GM12864 (cell line): ENCODE measurements at places on chromosomes 13 and 19.
A peak's percentile ranks its signal among the peaks of the same experiment; 100 is the strongest.

- no peak for DNase-seq
These were observed 8.3 kb upstream of the CRX start for GRCh38 chr19:47813304-47813994.

DNA sequence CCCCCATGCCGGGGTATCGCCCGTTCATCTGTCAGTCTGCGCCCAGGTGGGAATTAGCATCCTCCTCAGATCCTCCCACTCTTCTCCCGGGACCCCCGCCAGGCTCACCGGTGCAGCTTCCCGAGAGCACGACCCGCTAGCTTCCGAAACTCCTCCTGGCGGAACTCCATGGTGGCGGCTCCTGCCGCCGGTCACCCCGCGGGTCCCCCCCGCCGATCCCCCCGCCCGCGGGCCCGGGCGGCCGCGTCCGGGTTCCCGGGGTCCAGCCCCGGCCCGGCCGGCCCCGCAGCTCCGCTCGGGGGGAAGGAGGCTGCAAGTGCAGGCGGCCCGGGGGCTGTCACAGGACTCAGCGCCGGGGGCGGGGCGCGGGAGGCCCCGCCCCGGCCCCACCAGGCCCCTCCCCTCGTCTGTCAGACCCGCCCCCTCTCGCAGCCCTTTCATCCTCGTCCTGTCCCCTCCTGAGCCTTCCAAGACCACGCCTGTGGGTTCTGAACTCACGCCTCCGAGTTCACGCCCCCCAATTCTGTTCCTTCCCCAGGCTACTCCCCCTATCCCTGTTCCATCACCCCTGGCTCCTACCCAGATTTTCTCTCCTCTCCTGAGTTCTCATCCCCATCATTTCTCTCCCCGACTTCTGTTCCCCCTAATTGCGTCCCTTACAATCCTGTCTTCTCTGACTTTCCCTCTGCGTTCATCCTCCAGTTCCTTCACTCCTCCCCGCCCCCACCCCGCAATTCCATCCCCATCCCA is at the start of gene SLC17A7:
TSS of gene SLC17A7 (minus strand) at position 318 of the 750 bp plus-strand sequence. CDS start at position 170, 148 bp downstream.
- no peak for DNase-seq

DNA sequence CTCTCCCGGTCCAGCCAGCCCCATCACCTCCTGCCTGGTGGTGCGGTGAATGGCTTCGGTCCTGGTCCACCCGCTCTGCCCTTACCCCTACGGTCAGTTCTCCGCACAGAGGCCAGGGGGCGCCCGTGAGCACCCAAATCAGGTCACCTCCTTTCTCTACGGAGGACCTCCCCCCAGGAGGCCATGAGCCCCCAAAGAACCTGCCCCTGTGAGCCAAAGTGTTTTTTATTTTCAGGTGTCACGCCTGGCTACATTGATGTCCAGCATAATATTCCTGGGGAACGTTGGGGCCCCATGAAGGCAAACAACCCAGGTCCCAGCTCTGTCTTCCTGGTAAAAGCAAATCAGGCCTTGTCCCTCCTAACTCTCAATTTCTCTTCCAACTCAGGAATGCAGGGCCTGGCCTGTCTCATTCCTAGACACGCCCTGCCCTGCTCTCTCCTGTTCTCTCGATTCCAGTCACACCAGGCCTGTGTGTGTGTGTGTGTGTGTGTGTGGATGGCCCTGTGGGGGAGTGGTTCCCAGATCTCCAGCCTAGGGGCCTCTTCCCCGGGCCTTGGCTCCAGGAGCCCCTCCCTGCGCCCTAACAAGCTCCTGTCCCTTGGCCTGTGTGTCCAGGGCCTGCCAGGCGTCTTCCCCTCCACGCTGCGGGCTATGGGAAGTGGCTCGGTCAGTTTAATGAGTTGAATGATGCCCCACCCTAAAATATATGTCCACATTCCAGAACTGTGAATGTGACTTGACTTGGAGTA is 9.7 kb upstream of the GIPC1 start:
- DNase-seq, result no peak

GRCh38 chr19:17125062-17125727 is 49.6 kb downstream of the MYO9B start:
- DNase-seq, result peak; percentile 94

DNA sequence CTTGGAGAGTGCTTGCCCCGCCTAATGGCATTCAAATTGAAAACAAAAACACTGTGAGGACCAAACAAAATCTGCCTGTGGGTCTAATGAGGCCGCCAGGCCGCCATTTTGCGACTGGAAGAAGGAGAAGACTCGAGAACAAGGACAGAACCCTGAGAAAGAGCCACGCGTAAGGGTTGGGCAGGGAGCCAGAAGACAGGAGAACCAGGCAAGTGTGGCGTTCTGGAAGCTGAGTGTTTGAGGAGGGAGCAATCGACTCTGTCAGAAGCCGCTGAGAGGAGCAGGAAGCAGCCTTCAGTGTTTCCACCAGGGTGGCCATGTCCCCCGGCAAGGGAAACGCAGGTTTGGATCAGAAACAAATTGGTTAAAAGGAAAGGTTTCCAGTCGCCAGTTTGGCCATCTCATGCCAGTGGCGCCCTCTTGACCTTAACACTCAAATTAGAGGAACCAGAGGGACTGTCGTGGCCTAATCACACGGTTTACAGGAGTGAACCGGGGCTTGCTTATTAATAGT is 10.2 kb upstream of the PTOV1 start:
- DNase-seq, result no peak
